ENCODE measurements at places on chromosomes 4 and X.
A peak's percentile ranks its signal among the peaks of the same experiment; 100 is the strongest.

DNA sequence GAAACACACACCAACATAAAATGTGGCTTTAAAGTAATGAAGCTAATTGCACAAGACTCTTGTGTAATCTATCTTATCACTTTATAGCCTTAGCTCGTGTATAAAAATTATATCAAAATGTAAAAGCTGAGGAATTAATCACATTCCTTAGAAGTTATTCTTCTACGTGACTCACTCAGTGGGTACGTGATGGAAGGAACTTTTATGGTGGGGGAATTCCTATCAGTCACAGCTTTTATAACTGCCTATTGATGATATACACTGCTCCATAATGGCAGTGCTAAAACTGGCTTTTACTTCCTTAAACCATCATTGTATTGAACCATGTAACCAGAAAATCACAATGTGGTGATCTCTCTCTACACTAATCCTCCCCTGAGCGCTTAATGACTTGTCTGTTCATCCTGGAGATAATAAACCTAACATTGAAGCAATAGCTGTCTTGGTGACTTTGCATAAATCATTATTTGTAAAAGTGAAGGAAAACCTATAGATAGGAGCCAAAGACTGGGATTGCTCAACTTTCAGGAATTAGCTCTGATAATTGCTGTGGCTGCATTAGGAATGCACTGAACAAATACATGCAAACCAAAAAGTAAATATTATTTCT is 276.7 kb downstream of the GBA3 start:
- H3K27ac ChIP-seq = no peak overlapping the region
- DNase-seq = no peak
- H3K27me3 ChIP-seq = no peaks in the 10 kb centered on the region

DNA sequence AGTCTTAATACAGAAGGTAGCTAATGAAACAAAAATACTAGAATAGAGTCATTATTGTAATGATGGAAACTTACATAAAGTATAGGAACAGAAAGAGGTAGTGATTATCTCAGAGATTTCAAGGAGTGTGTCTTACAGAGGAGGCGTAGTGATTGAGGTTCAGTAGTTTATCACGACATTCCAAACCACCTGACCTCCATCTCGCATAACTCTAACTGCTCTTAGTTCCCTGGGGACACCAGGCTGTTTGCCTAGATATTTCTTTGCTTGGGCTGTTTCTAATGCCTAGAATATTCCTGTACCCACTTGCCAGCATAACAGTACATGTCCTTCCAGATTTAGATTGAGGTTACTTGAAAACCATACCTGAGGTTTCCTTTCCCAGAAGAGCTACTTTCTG is 29.1 kb downstream of the STAG2 start:
- H3K4me3 ChIP-seq = peak overlapping the region; percentile 54
- no peak for DNase-seq
- peaks cover 19% of the 10 kb centered on the region for H3K36me3 ChIP-seq
- H3K27me3 ChIP-seq = no peaks in the 10 kb centered on the region
- H3K27ac ChIP-seq = peak overlapping the region; percentile 65

DNA sequence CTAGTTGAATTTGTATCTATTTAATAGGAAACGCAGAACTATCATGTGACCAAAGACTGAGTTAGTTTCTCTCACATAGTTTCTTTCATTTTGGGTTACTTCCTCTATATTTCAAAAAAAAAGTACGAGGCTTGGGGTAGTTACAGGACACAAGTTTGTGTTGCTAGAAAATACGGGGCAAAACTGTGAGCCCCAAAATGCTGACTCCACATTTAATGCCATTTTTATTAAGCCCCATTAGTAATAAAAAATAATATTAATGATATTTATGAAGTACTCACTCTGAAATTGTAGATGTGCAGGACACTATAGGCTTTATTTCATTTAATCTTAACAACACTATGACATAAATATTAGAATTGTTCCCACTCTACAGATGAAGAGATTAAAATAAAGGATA is 268.6 kb downstream of the DTHD1 start:
- no peak overlapping the region for H3K4me3 ChIP-seq
- no peak overlapping the region for H3K27ac ChIP-seq
- H3K27me3 ChIP-seq = peaks cover 7% of the 10 kb centered on the region
- DNase-seq = no peak
- no peaks in the 10 kb centered on the region for H3K36me3 ChIP-seq

GRCh38 chr4:162015090-162015489 is 148.7 kb downstream of the FSTL5 start:
- no peaks in the 10 kb centered on the region for H3K4me1 ChIP-seq
- no peaks in the 10 kb centered on the region for H3K36me3 ChIP-seq
- no peak overlapping the region for H3K4me3 ChIP-seq
- no peak overlapping the region for H3K27ac ChIP-seq

DNA sequence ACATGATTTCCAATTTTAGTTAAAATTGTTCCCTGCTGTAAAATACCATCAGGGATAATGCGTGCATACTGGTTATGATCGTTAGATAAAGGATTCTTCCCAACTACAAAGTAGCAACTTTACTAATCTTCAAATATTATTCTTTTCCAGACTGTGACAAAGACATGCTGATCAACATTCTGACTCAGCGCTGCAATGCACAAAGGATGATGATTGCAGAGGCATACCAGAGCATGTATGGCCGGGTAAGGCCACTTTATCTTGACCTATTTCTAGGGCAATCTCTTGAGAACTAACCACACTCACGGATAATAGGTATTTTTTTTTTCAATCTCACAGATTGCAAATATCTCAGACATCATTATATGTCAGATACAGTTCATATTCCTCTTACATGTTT is 47.0 kb downstream of the ANXA10 start:
- H3K4me1 ChIP-seq = no peaks in the 10 kb centered on the region
- peaks cover 10% of the 10 kb centered on the region for H3K27me3 ChIP-seq
- DNase-seq = no peak
- H3K36me3 ChIP-seq = no peaks in the 10 kb centered on the region
- H3K27ac ChIP-seq = no peak overlapping the region
- no peak overlapping the region for H3K4me3 ChIP-seq

DNA sequence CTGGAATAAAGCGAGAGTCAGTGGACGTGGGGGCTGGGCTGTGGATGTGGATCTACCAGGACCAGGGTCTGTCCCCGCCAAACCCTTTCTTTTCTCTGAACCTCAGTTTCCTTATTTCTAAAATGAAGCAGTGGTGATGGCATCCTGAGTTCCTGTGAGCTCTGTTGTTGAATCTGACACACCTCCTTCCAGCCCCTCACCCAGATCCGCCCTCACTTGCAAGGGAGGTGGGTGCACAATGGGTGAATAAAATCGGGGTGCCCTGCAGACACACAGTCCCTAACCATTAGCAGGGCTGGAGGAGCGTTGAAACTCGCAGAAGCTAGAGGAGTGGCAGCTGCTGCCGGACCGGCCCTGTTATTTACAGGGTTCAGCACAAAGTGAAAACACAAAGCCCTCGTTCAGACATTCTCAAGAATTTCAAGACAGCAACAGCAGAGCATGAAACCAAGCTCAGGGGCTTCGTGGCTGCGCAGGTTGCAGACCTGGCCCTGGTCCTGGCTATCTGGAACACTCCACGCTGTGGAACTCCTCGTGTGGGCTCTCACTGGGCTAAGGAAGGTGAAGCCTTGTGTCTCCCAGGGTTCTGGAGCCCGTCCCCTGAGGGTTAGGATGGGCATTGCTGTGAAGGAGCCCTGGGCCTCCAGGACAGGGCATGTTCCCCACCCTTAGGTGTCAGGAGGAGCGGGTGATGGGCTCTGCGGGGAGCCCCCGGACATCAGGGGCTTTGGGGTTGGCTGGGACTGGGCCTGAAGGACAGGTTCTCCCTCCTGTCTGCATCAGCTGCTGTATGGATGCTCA is 42.9 kb downstream of the PSAPL1 start:
- peaks cover 27% of the 10 kb centered on the region for H3K27me3 ChIP-seq
- no peak overlapping the region for H3K27ac ChIP-seq
- H3K36me3 ChIP-seq = no peaks in the 10 kb centered on the region
- DNase-seq = no peak

DNA sequence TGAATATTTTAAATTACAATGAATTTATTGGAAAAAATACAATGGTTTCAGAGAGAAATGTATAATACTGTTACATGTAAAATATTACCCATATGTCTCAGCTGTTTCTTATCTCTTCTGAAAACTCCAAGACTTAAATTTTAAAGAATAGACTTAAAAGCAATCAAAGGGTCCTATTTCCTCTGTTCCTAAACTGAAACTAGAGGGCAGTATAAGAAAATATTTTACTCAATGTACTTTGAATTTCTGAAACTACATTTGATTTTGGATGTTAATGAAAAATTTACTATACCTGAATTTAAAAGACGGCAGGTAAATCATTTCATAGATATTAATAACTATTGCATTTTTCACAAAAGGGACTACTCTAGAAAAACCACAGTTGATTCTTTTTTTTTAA is 200.2 kb downstream of the LRBA start:
- H3K4me1 ChIP-seq = peaks cover 15% of the 10 kb centered on the region
- no peaks in the 10 kb centered on the region for H3K27me3 ChIP-seq
- peaks cover 14% of the 10 kb centered on the region for H3K36me3 ChIP-seq

- H3K36me3 ChIP-seq = peaks cover 76% of the 10 kb centered on the region
- no peak overlapping the region for H3K27ac ChIP-seq
- H3K4me1 ChIP-seq = peaks cover 13% of the 10 kb centered on the region
- DNase-seq = no peak
- H3K27me3 ChIP-seq = no peaks in the 10 kb centered on the region
- peak overlapping the region; percentile 72 for H3K4me3 ChIP-seq
Observed at GRCh38 chr4:2259541-2260343, 2.2 kb downstream of the MXD4 start.

DNA sequence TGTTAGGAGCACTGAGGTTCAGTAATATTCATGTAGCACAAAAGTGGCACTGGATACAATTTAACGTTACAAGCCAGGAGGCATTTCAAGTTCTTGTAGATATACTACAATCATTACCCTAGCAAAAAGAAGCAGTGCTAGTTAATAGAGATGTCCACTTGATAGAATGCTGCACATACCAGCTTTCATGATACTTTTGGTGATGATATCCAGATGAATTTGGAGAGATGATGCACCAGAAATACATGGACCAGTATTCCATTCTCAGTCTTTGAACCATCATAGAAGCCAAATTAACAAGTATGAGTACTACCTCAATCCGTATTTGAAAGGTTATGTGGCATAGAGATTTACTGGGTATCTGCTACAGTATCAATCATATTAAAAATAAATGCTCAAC is 421.0 kb upstream of the MAGEB18 start:
- no peak overlapping the region for H3K4me3 ChIP-seq
- no peaks in the 10 kb centered on the region for H3K27me3 ChIP-seq
- H3K27ac ChIP-seq = no peak overlapping the region
- no peak for DNase-seq

- no peak for DNase-seq
- no peak overlapping the region for H3K4me3 ChIP-seq
- H3K36me3 ChIP-seq = no peaks in the 10 kb centered on the region
- peaks cover 18% of the 10 kb centered on the region for H3K27me3 ChIP-seq
- H3K4me1 ChIP-seq = no peaks in the 10 kb centered on the region
- H3K27ac ChIP-seq = no peak overlapping the region
Observed at GRCh38 chr4:182680234-182680653, 236.9 kb downstream of the DCTD start.

- H3K27ac ChIP-seq = no peak overlapping the region
- no peak for DNase-seq
- peaks cover 14% of the 10 kb centered on the region for H3K4me1 ChIP-seq
- no peak overlapping the region for H3K4me3 ChIP-seq
- H3K36me3 ChIP-seq = peaks cover 56% of the 10 kb centered on the region
Observed at GRCh38 chrX:2614911-2615310, 76.2 kb upstream of the CD99 start.

DNA sequence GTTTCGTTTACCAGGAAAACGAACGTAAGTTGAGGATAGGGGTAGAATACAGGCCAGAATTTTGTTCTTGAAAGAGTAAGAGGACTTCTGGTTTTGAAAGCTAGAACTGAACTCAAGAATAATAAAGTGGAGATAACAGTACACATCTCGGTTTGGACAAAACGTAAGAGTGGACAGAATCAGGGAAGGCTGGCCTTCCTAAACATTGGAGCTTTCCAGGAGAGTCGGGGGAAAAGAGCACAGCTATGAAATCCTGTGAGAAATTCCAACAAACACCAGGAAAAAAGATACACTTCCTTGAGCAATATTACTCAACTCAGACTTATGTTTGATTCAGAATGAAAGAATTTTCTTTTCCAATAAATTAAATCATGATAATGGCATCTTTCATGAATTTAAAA is 1.2 kb downstream of the CTSO start:
- H3K27me3 ChIP-seq = peaks cover 2% of the 10 kb centered on the region
- H3K4me1 ChIP-seq = peaks cover 19% of the 10 kb centered on the region
- peaks cover 12% of the 10 kb centered on the region for H3K36me3 ChIP-seq
- peak overlapping the region; percentile 82 for H3K27ac ChIP-seq
- H3K4me3 ChIP-seq = peak overlapping the region; percentile 100
- no peak for DNase-seq

- peaks cover 52% of the 10 kb centered on the region for H3K36me3 ChIP-seq
- H3K27ac ChIP-seq = no peak overlapping the region
- no peak for DNase-seq
- H3K4me3 ChIP-seq = no peak overlapping the region
- H3K27me3 ChIP-seq = no peaks in the 10 kb centered on the region
Observed at GRCh38 chr4:25258980-25259578, 25.2 kb downstream of the PI4K2B start.
